ENCODE measurements at places on chromosomes 7 and 10.

GRCh38 chr10:89574368-89574767 lies 39.0 kb upstream of the SLC16A12 start:
- no peak for DNase-seq

- no peak for DNase-seq
These were observed 16.6 kb downstream of the FOXP2 start for GRCh38 chr7:114431189-114431588.

DNA sequence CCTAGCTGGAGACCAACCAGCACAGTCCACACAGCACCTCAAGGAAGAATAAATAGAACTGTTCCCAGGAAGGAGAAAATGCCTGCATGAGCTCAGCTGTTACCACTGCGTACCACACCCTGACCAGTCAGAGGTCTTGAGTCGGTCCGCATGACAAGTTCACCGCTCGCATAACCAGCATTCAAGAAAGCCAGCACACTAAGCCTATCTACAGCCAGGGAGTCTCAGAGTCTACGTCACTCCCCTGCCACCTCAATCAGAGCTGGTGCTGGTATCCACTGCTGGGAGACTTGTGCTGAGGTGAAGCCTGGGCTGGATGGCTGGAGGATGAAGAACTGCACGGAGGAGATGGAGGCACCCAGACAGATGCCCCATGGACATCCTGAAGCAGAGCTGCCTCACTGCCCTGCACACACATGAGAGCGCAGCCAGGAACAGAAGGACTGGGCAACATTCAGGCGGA lies 19.6 kb downstream of the AKR1C1 start:
- no peak for DNase-seq

DNA sequence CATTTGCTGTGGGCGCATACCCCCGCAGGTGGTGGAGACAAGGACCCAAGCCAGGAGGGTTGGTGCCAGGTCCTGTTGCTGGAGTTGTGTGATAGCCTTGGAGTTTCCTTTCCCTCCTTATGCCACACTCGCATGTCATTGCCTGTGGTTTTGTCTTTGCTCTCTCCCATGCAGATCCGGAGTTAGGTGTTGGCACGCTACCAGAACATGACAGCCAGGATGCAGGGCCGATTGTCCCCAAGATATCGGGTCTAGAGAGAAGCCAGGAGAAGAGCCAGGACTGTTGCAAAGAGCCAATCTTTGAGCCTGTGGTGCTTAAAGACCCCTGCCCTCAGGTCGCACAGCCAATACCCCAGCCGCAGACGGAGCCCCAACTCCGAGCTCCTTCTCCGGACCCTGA lies 369.2 kb upstream of the GALNT17 start:
- DNase-seq: no peak

DNA sequence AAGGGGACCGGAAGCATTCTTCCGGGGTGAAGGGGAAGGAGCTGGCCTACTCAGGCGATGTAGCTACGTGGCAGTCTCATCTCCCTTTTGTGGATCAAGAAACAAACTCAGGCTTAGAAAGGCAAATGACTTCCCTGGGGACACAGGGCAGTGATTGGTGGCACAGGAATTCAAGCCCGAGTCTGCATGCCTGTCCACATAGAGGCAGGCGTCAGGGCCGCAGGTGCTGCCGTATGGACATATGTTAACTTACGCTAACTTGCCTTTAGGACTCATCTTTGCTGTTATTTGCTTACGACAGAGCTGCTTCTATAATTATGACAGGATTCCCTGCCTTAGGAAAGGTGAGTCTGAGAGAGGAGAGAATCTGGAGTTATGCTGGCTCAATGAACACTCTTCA lies 42.3 kb upstream of the KLF6 start:
- no peak for DNase-seq

- no peak for DNase-seq
These were observed 836 bp downstream of the DPYSL4 start for GRCh38 chr10:132187430-132188138.

GRCh38 chr7:23472556-23472955 lies 2.3 kb upstream of the IGF2BP3 start:
- DNase-seq: no peak

GRCh38 chr7:104550362-104550761 lies 222.0 kb downstream of the LHFPL3 start:
- DNase-seq: no peak

DNA sequence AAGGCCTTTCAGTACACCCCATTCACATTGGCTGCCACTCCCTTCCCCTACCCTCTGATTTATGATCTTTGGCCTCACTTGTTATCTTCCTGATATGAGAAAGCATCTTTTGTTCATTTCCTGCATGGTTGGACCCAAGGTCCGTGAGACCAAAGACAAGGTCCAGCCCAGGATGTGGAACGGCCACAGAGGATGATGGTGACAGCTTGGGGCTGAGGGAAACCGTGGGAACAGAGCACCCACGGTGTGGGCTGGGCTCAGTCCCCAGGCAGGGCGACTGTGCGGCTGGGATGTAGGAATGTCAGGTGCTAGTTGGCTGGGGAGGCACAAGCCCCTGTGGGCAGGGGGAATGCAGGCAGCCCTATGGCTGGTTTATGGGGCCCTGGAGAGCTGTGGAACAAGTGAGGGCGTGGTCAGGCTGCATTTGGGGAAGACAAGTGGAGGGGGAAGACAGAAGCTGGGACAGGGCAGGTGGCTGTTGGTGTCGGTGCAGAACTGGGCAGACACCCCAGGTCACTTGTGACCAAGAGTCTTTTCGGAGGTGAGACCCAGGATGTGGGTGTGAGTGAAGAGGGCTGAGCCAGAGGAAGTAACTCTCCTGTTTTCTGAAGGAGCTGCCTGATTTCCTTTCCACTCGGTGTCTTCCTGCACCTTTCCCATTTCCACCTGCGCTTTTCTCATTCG lies 51.7 kb upstream of the IGFBP3 start:
- DNase-seq: no peak

GRCh38 chr10:50641626-50642025 lies 17.9 kb upstream of the SGMS1 start:
- DNase-seq: no peak

GRCh38 chr10:3756360-3756740 lies 28.7 kb downstream of the KLF6 start:
- no peak for DNase-seq

DNA sequence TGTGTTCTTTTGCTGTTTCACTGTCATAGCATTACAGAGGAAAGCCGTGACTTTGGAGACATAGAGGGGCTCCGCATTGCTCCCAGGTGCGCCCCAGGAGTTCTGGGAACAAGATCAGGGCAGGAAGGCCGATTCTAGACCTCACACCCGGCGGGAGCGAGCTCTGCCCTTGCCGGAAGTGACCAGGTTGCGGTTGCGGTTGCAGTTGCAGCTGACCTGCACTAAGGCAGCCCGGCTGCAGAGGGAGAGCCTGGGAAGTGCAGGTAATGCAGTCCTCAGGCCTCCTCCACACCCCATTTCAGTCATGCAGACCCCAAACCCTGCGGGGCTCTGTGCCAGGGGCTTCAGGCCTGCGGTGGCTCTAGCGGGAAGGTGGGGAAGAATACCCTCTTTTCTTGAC lies 130.0 kb upstream of the LANCL2 start:
- DNase-seq: no peak

GRCh38 chr7:133230591-133231194 lies 22.2 kb upstream of the EXOC4 start:
- DNase-seq: no peak

GRCh38 chr10:84194424-84195043 lies at the start of gene CDHR1:
CDHR1 (plus strand) TSS chr10:84194537; CDS start chr10:84194761, 224 bp downstream.
- DNase-seq: no peak

GRCh38 chr7:66399566-66399965 lies 194.4 kb downstream of the TPST1 start:
- DNase-seq: no peak
